DMS79 (cell line): ENCODE measurements at places on chromosomes 13 and 19.

DNA sequence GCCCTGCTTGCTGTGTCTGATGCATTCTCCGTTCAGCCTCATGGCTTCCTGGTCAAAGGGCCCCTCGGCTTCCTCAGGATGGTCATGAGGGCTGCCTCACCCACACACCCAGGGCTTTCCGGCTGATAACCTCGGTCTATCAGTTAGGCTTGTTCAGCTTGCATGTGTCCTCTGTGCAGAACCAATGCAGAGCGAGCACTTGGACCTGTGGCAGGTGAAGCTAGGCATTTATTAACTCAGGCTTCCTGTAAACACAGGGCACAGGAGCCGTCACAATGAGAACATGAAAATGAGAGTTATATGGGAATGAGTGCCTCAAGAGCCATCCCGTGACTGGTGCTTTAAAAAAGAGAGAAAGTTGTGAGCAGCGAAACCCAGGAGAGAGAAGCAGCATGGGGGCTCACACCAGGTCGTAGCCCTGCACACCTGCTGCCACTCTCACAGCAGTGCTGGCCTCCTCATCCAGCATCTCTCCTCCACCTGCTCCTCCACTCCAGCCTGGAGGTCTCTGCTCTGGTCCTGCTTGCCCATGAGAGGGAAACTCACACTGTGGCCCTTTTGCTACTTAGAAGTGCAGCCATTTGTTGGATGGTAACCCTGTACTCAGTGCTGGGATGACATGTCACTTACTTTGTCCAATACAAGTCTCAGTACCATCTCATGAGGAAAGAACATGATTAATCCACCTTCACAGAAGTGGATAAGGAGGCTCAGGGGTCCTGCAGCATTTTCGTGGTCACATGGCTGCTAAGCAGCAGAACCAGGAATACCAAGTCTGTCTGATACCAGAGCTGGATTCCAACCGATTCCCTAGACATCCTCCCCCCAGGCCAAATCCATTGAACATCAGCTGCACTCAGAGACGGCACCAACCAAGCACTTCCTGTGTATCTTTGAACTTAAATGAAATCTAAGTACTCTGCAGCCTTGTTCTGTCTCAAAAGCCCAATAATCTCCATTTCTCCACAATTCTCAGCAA is 50.5 kb upstream of the IRS2 start:
- DNase-seq: no peak

DNA sequence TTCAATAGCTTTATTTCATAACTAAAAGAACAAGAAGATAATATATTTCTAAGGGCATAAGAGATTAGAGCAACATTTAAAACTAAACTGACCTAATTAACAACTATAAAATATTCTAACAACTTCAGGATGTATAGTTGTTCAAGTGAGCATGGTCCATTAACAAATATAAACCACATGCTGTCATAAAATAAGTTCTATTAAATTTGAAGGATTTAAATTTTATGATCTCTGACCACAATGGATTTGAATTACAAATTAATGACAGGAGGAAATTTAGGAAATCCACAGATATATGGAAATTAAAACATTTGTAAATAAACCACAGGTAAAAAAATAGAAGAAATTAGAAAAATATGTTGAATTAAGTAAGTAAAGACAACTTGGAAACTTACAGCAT is 196.5 kb upstream of the PCDH20 start:
- DNase-seq: no peak

DNA sequence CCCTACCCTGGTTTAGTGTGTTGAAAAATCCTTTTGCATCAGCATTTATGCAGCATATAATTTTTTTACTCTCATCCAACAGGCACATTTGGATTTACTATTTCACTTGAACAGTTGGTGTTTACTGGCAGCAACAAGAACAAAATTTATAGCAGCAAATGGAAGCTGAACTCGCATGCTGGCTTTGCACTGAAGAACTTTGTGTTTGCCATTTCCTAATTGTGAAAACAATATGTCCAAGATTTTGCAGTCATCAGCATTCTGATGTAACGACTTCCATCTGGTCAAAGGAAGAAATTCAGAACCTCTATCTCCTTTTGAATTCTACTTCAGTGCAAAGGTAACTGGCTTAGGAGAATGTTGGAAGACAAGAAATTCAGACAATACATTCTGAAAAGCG is 131.0 kb downstream of the DLEU7 start:
- DNase-seq: no peak

GRCh38 chr13:113623491-113624234 is 34.3 kb downstream of the ATP4B start:
- DNase-seq: no peak

- peak; percentile 61 for DNase-seq
These were observed 43.8 kb downstream of the DCT start for GRCh38 chr13:94435604-94436226.

- DNase-seq: peak; percentile 53
These were observed 12.5 kb downstream of the ALG5 start for GRCh38 chr13:36986462-36987240.

DNA sequence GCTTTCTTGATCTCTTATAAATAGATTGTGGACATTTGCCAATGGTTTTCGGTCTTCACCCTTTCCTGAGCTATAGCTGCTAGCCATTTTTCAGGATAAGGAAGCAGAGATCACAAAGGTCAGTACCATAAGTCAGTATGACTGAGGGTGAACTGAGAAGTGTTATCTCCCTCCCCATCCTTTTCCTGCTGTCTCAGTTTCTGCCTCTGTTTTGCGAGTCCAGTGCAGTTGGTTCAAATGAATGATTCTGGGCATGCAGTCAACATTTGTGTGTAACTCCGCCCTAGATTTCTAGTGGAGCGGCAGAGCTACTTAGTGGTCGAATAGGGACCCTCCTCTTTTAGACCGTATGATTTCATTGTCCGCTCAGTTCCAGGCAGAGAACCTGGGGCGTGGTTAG is 460.8 kb upstream of the ARGLU1 start:
- no peak for DNase-seq

DNA sequence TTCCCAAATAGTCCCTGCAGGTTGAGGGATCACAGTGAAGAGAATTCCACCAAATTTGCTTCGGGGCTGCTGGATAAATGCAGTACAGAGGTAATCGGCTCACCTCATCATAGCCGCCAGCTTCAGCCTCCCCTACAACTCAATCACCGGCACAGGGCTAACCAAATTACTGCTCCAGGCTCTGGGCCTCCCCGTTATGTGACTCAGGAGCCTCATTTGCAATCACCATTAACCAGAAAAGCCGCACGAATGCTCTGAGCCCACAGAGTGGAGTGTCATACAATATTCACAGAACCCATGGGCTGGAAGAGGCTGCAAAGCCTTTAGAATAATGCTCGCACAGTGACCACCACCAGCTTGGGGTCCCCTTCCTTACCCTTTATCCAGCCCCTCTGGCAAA is 4.9 kb downstream of the SIAH3 start:
- no peak for DNase-seq

DNA sequence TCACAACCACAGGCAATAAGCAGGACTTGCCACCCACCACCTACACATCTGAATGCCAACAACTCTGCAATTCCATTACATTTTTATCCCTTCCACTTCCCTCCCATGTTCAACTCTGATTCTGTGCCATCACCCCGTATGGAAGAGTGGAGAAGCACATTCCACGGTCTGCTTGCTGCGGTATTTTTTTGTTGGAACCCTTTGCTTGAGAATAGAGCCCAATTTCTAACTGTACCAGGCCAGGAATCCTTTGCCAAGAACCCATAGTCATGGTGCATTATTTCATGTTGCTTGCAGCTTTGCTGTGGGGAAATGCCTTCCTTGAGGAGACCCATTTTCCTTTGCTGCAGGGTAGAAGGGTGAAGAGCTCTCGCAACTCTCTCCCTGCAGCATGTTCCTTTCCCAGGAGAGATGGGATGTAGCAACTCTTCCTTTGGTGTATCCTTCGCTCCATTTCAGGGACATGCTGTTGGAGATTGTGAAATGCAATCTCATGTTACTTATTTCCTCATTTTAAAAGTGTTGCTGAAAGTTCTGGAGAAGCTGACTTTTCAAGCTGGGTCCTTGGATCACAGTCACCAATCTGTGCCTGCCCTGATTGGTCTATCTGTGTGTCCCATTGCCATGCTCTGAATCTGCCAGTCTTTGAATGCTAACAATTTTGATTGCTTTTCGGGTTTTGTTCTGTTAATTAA is 69.8 kb upstream of the STARD13 start:
- no peak for DNase-seq

- DNase-seq: no peak
These were observed 9.3 kb downstream of the HOOK2 start for GRCh38 chr19:12766051-12766521.

DNA sequence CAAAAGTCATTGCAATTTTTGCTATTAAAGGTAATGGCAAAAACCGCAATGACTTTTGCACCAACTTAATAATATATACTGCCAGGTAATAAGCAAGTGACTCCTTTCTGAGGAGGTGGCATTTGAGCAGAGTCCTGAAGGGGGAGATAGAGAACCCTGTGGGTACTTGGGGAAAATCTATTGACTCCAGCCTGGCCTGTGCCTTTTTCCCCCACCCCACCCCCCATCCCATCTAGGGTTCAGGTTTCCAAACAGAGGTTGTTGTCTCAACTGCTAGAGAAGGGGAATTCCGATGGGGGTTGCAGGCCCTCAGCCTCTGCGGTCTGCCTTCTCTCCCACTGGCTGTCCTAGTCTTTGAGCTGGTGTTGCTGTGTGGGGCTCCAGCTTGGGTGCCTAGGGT is 11.5 kb downstream of the S1PR2 start:
- no peak for DNase-seq

DNA sequence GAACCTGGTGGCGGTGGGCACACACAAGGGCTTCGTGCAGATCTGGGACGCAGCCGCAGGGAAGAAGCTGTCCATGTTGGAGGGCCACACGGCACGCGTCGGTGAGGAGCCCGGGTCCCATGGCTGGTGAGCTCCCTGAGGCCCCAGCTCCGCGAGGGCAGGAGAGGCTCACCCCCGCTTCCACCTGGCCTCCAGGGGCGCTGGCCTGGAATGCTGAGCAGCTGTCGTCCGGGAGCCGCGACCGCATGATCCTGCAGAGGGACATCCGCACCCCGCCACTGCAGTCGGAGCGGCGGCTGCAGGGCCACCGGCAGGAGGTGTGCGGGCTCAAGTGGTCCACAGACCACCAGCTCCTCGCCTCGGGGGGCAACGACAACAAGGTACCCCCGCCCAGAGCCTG is 7.3 kb upstream of the TEKTIP1 start:
- DNase-seq: no peak

DNA sequence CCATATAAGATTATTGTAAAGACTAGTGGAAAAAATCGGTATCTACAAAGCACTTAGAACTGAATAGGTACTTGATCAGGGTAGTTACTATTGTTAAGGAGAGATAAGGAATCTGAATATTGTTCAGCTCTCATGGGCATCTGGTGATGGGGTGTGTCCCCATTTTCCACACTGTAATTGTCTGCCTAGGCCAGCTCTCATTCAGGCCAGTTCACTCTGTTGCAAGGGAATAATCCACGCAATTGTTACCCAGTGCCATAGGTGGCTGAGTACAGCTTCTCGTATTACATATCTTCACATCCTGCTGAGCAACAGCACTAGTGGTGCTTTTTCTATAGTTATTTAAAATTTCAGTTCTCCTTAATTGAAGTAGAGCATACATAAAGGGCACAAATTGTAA is 45.6 kb upstream of the C13orf42 start:
- no peak for DNase-seq

GRCh38 chr13:37597477-37598025 is 1.0 kb downstream of the POSTN start:
- no peak for DNase-seq

GRCh38 chr13:60794751-60795150 is 397.7 kb downstream of the TDRD3 start:
- peak; percentile 70 for DNase-seq

DNA sequence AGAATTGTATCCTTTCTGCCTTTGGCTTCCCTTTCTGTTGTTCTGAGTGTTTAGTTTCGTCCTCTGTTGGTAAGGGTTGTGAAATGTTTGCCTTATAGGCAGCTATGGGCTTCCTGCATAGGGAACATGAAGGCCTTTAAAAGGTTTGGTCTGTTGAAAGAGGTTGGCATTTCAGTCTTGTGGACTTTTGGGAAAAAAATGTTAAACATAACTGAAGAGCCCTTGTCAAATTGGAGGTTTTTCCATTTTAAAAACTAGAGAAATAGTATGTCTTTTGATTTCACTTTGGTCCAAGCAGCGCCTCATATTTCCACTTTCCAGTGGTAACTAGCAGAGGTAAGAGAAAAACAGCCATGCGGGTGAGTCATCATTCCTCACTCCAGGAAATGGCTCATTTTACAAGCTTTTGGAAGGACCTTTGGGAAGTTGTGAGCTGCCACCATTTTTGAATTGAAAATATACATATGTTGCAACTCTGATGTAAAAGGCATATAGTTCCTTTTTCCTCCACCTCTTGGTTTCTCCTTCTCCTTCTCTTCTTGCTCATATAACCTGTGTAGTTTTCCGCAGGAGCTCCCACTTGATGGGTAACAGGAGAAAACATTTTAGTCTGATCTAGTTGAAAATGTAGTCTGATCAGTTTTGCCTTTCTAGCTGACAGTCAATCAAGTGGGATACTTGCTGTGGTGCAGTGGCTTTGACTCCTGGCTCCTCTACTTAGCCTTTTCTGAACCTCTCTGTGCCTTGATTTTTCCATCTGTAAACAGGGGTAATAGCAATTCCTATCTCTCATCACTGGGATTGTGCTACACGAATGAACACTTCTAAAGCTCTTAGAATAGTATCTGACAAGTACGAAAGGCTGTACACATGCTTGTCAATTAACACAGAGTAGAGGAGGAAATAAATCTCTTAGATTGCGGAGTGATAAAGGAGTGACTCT is 23.0 kb downstream of the GPC6 start:
- DNase-seq: no peak

DNA sequence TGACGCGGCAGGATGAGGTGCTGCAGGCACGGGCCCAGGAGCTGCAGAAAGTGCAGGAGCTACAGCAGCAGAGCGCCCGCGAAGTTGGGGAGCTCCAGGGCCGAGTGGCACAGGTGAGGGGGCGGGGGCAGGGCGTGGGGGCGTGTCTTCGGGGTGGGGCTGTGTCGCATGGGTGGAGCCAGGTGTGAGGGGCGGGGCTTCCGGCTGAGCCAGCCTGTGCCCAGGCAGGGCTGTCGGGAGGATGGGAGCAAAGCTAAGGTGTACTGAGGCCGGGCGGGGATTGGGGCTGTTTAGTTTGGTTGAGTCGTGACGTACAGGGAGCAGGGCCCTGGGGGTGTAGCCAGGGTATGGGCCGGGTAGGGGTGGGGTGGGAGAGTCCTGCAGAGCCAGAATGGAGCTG is 62.3 kb downstream of the KCNC3 start:
- no peak for DNase-seq

DNA sequence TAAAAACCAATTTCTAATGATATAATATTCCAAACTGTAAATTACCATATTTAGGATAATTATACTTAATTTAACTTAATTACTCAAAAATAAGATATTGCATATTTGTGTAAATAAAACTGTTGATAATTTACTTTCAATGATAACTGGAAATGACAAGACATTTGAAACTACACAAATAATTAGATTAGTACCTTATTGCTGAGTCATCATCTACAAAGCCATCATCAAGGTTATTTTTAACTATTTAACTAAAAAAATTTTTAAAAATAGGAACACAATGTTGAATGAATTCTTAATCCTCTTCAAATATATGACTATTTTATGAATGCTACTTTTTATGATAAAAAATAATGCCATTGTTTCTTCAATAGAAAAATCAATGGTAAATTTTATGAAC is 364.3 kb downstream of the SLITRK6 start:
- no peak for DNase-seq
